Stimulated activated naive CD8-positive, alpha-beta T cell treated with anti-CD3 and anti-CD28 coated beads, Interleukin-15, Interleukin-2, amounts not matched to agents 100 U/mL and 50 U/mL, for 24 hours (primary cell): ENCODE measurements at places on chromosomes 4 and X.

DNA sequence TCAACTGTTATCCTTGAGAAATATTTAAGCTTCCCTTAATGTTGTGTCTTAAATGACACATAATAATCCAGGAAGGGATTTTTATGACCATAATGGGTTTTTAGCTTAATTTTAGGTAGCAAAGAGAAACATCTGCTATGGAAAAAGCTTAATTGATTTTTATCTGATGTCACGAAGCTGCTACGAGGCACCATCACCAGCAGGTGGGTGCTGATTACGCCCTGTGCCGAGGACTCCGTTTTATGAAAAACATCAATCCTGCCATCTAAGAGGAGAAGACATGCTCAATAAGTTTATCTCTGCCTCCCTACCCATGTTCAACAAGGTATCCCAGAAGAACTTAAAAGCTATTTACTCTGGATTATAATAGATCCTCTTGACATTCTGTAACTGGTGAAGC, 280.6 kb upstream of the ZFP42 start:
- DNase-seq: no peak

DNA sequence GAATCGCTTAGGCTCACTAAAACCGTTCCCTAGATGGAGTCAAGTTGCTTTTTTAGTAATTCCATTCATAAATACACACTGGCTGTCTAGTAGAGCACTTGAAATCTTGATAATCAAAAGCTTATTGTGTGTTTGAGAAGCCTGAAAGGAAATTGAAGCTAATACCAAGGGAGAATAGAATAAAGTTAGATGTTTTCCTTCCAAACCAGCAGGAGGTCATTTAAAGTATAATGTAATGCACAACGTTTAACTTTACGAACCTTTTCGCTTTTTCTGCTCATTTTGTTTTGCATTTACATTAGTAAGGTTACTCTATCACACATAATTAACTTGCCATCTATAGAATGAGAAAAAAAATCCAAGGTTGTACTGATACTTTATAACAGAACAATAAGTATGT, 440.9 kb downstream of the NKX6-1 start:
- DNase-seq: no peak

- DNase-seq: no peak
These were observed 147.2 kb upstream of the BANK1 start for GRCh38 chr4:101643186-101643837.

DNA sequence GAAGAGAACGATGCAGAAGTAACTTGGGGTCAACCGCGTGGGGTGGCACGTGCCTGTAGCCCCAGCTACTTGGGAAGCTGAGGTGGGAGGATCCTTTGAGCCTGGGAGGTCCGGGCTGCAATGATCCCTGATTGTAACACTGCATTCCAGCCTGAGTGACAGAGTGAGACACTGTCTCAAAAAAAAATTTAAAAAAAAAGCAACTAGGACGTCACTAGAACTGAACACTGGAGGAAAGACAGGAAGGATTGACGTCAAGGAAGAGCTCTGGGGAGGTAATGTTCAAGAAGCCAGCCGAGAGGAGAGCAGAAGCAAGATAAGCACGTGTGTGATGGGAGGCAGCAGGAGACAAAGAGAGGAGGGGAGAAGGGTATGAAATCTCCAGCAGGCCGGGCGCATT, 28.7 kb downstream of the S100G start:
- DNase-seq: no peak
